GM12878 (cell line): ENCODE measurements at places on chromosomes 3 and 15.

- DNase-seq: no peak
Observed at GRCh38 chr3:133999891-134000685, 29.6 kb downstream of the SLCO2A1 start.

GRCh38 chr15:60721707-60722106 is 242.8 kb upstream of the ICE2 start:
- no peak for DNase-seq

DNA sequence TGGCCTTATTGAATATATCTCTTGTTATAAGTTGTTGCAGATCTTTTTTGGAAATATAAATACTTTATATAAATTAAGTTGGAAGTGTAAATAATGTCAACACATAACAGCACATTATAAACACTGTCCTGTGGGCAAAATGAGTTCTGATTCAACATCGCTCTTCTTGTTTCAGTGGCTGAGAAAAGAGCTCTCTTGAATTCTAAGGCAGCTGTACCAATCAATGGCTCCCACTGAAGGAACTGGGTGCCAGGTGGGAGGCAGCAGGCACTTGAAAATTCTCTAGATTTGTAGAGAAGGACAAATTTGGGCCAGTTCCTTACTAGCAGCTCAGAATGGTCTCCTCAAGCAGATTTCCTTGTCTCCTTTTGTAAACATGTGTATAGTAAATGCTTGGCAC is 45.6 kb downstream of the CHST2 start:
- no peak for DNase-seq

DNA sequence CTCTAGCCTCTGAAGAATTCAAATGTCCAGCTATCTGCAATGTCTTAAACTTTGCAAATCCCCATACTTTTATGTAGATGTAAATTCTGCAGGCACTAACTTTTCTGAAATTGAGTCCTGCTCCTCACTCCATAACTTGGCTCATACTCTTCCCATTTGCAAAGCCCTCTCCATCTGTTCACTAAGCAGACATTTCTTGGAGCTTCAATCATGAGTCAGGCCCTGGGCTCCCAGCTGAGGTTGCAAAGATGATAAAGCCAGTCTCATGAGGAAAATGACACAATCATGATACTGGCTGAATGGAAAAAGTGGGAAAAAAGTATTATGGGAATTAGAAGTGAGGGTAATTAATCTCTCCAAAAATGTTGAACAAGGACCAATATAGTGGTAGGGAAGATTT is 507.6 kb downstream of the NR2F2 start:
- no peak for DNase-seq

- DNase-seq: no peak
Observed at GRCh38 chr15:85854345-85855097, 59.8 kb upstream of the KLHL25 start.

GRCh38 chr3:163785693-163786092 is 1292.6 kb downstream of the SI start:
- no peak for DNase-seq

GRCh38 chr15:63601704-63602185 is 4.6 kb downstream of the FBXL22 start:
- DNase-seq: no peak

DNA sequence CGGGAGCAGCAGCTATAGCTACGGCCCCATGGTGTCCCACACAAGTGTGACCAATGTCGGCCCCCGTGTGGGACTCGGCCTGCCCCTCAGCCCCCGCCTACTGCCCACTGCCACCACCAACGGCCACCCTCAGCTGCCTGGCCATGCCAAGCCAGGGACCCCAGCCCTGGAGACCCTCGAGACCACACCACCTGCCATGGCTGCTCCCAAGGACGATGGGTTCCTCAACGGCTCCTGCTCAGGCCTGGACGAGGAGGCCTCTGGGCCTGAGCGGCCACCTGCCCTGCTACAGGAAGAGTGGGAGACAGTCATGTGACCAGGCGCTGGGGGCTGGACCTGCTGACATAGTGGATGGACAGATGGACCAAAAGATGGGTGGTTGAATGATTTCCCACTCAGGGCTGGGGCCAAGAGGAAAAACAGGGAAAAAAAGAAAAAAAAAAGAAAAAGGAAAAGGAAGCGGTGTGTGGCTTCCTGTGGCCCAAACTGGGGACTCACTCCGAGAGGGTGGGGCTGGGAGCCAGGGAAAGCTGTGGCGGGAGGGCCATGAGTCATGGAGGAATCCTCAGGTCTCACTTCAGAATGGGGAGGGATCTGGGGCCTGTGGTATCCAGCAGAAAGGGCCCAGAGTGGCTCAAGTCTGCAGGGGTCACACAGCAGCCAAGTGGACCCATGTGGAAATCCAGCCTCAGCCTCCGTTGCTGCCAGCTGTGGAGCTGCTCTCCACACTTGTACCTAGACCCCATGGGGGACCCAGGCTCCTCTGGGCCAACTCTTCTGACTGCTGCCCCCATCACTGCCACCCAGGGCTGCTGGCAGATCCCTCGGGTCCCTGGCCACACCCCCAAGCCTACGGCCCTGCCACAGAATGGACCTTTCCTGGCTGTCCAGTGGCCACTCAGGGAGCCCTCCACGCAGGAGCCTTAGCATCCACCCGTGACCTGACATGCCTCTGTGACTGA is 26.1 kb downstream of the PTH1R start:
- no peak for DNase-seq

- DNase-seq: no peak
Observed at GRCh38 chr15:40256638-40257235, 17.9 kb downstream of the PAK6 start.

DNA sequence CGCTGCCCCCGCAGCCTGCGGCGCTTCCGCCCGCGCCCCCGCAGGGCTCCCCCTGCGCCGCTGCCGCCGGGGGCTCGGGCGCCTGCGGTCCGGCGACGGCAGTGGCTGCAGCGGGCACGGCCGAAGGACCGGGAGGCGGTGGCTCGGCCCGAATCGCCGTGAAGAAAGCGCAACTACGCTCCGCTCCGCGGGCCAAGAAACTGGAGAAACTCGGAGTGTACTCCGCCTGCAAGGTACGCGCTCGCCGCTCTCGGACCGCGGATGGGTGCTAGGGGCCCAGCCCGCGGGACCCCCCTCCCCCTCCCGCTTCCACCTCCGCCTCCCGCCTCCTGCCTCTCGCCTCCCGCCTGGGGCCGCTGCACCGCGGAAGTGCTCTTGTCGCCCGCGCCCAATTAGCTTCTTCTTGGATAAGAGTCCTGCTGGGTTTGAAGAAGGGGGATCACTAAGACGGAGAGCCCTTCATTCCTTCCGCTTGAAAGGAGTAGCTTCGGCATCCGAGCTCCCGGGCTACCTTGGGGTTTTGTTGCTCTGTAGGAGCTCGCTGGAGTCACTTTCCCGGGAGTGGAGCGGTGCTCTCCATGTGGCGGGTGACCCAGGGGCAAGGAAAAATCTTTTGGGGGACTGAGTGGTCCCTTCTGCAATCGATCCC is 426 bp downstream of the KAT2B start:
- no peak for DNase-seq

GRCh38 chr15:71777216-71777943 is 33.0 kb upstream of the NR2E3 start:
- DNase-seq: no peak

GRCh38 chr3:193620057-193620456 is 27.0 kb downstream of the OPA1 start:
- DNase-seq: no peak

GRCh38 chr3:167125612-167126407 is 254.3 kb downstream of the ZBBX start:
- DNase-seq: no peak

DNA sequence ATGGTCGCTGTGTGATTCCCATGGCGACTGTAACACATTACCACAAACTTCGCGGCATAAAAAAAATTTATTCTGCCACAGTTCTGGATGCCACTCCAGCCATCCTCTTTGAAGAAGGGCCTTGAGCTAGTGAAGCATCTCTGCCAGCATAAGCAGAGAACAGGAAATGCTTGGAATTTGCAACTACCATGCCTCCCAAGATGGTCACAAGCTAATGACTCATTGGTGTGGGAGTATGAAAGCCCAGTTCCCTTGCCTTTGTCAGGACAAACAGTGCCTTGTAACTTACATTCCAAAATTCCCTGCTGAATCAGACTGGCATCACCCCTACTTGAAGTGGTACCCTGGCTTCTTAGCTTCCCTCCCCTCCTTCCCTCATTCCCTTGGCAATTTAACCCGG is 129.7 kb downstream of the PROS1 start:
- DNase-seq: no peak

DNA sequence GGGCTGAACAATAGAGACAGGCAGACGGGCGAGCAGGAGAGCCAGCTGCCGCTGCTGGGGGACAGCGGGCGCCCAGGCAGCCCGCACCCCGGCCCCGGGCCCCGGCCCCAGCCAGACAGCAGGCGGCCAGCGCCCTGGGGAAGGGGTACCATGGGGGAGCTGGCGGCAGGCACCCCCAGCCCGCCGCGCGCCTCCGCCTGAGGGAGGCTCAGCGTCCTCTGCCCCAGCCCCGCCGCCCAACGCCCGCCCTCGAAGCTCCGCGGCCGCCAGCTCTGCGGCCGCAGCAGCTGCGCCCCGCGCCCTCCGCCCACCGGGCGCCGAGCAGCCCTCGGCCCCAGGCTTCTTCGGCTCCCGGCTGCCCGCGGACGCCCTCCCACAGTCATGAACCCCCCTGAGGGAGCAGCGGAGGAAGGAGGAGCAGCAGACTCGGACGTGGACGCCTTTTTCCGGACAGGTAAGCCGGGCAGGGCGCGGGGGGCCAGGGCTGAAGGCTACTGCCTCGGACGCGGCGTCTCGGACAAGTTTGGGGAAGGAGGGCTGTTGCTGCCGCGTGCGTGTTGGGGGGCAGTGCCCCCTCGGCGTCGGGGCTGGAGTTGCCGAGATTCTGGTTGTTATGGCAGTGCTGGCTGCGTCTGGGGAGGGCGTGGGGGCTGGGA is 41.6 kb upstream of the ROPN1 start:
- no peak for DNase-seq

DNA sequence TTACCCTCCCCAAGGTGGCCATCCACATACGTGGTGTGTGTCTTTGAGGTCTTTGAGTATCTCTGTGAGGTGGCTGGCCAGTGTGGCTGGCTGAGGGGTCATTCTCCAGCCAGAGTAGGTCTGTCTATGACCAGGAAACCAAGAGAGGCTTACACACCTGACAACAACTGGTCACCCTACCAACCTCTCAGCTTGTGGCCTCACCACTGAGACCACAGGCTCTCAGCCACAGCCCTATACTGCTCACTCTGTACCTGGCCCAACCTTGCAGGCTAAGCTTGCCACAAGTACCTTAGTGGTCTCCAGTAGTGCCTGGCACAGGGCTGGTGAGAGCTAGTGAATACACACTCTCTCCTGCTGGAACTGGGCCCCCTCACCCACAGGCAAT is 5.1 kb downstream of the HEMK1 start:
- DNase-seq: no peak

- no peak for DNase-seq
Observed at GRCh38 chr15:31345606-31346366, 19.2 kb downstream of the KLF13 start.

DNA sequence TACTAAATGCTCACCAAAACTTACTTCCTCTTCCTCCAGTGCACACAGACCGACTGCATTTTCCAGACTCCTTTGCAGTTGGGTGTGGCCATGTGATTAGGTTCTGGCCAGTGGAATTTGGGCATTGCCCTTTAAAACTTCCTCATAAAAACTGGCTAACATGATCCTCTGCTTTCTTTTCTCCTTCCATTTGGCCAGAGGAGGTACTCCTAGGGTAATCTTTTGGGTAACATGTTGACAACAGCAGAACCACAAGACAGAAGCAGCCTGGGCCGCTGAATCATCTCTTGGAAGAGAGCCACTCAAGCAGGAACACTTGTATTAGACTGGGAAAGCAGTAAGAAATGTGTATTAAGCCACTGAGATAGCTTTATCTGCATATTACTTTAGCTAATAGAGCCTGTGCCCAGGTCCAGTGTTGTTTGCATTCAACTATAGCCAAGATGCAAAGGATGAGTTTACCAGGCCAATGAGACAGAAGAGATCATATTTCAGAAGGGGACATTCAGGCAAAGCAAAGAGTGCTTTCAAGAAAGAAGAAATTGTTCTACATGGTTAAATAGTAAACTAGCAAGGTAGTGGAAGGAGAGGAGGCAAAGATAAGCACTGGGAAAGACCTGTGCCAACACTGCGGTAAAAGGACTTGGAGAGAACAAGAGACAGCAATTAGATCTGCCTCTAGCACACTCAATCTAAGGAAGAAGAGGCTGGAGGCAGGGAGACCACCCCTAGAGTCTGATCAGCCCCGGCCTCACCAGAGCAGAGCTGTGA is 79.8 kb downstream of the PLCH1 start:
- no peak for DNase-seq

DNA sequence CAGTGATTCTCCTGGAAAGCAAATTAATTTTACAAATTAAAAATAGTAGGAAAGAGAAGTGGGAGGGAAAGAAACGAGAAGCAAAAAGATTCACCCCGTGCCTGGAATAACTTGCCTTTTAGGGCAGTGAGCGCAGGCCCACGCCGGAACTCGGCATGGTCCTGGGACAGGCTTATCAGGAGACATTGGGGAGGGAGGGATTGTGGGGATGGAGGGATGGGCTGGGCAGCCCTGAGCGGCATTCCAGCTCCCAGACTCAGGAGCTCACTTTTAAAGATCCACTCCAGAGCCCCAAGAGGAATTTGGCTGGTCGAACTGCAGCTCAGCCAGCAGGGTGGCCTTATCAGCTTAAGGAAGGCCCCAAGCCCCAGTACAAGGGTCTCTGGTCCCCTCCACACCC is 117.9 kb downstream of the ADCY5 start:
- DNase-seq: no peak

DNA sequence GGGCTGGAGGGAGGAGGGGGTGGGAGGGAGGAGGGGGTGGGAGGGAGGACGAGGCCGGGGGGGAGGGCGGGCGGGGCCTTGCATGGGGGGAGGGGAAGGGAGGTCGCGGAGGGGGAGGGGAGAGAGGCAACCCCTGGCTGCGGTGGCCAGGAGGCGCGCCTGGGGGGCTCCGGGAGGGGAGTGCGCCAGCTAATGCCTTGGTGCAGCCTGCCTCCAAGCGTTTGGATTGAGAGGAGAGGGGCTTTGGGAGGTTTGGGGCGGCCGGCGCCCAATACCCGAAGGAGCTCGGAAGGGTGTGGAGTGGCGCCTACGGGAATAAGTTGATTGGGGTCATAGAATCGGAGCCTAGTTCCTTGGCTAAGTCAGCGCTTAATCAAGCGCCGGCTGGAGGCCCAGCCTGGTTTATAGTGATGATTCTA is 557 bp downstream of the TFG start:
- no peak for DNase-seq

- no peak for DNase-seq
Observed at GRCh38 chr3:125231895-125232294, 19.3 kb upstream of the SLC12A8 start.

GRCh38 chr3:42552830-42553229 is 28.9 kb downstream of the SEC22C start:
- no peak for DNase-seq

- DNase-seq: no peak
Observed at GRCh38 chr15:30788595-30788994, 115.1 kb upstream of the FAN1 start.

DNA sequence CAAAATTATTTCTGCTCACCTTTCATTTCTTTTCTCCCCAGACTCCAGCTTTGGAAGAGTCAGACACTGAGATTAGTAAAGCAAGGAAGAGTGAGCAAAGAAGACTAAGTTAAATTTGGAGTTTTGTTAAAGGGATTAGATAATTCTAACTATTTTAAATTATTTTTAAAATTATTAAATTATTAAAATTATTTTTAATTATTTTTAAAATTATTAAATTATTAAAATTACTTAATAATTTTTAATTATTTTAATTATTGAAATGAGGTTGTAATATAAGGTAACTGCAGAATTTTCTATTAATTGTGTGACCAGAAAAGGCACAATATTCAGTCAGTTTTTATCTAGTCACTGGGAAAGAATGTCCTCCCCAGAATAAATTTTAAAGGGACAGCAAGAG is 185.0 kb upstream of the EOMES start:
- DNase-seq: no peak
